ENCODE measurements at places on chromosomes 7 and 10.

GRCh38 chr10:103451091-103451813 is 918 bp downstream of the CALHM2 start:
- no peak for DNase-seq

GRCh38 chr7:66832531-66833351 is 88.3 kb upstream of the TMEM248 start:
- DNase-seq = no peak

- no peak for DNase-seq
Measured at GRCh38 chr10:86293396-86293791, 73.2 kb downstream of the GRID1 start.

DNA sequence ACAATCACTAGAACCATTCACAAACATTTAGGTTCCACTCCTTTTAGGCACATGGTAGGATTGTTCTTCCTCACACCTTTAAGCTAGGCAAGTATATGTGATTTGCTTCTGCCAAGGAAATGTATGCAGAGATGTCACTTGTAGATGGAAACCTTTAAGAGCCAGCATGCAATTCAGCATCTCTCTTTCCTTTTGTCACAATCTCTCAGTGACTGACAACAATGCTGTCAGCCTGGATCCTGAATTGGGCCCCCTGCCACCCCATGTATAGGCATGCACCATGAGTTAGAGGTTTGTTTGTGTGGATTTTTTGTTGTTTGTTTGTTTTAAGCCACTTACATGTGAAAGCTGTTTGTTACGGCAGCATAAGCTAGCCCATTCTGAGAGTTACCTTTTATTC is 169.6 kb upstream of the PDE1C start:
- no peak for DNase-seq

GRCh38 chr10:132396494-132397035 is 435 bp upstream of the PWWP2B start:
- DNase-seq = no peak

GRCh38 chr10:31707093-31708039 is 221.3 kb downstream of the ARHGAP12 start:
- DNase-seq = no peak

Measured in skeletal muscle cell (primary cell).